HFFc6 (cell line): ENCODE measurements at places on chromosomes 13 and 19. TPM values are rescaled to one million over a fixed set of nuclear protein-coding genes. Genes with fewer than 3 reads are reported as not detected.

ZNF419 gene
- 6.8 to 10.1 TPM (median 8.5 TPM) in 3 replicates for total RNA-seq

NCAN gene
- total RNA-seq, result not detected in 3 replicates

F10 gene
- total RNA-seq, result 11.2 to 21.9 TPM (median 15.8 TPM) in 3 replicates

TICAM1 gene
- 17.6 to 21.3 TPM (median 18.6 TPM) in 3 replicates for total RNA-seq

ZNF222 gene
- total RNA-seq, result 3.1 and 3.5 TPM in 2 replicates

PCDH17 gene
- total RNA-seq, result 0.05 TPM in 1 of 2 replicates, not detected in the other

CRB3 gene
- not detected in 3 replicates for total RNA-seq

ZNF154 gene
- 0.22 TPM in 1 of 3 replicates, not detected in the others for total RNA-seq

SSC5D gene
- 47.8 to 54.7 TPM (median 48.3 TPM) in 3 replicates for total RNA-seq

DNA sequence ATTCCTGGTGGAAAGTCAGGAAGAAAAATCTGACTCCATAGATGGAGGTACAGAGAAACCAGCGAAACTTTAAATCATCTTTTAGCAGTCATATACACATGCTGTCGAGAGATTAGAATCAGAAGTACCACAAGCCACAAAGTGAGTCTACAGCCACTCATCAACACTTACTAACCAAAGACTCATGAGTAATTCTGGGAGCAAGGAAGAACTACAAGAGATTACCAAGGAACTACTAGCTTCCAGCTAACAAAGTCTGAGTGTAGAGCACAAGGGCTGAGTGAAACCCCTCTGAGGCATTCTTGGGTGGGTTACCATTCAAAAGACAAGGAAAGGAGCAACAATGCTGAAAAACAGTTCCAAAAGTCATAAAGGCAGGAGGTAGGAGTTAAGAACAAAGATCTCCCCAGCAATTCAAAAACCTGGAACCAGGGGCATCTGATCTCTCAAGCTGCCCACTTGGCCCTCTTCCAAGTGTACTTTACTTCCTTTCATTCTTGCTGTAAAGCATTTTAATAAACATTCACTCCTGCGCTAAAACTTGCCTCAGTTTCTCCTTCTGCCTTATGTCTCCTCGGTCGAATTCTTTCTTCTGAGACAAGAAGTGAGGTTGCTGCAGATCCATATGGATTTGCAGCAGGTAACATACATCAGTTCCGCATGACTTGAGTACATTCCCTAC lies 13.0 kb downstream of the RBM26 start:
- DNase-seq, result peak; percentile 72

- no peak for DNase-seq
These were observed 136.7 kb downstream of the SOX1 start for GRCh38 chr13:112203614-112204013.

GRCh38 chr19:18662972-18663732 lies 20.3 kb upstream of the CRTC1 start:
- DNase-seq, result no peak

- no peak for DNase-seq
These were observed 24.6 kb upstream of the SEMA6B start for GRCh38 chr19:4583961-4584669.

DNA sequence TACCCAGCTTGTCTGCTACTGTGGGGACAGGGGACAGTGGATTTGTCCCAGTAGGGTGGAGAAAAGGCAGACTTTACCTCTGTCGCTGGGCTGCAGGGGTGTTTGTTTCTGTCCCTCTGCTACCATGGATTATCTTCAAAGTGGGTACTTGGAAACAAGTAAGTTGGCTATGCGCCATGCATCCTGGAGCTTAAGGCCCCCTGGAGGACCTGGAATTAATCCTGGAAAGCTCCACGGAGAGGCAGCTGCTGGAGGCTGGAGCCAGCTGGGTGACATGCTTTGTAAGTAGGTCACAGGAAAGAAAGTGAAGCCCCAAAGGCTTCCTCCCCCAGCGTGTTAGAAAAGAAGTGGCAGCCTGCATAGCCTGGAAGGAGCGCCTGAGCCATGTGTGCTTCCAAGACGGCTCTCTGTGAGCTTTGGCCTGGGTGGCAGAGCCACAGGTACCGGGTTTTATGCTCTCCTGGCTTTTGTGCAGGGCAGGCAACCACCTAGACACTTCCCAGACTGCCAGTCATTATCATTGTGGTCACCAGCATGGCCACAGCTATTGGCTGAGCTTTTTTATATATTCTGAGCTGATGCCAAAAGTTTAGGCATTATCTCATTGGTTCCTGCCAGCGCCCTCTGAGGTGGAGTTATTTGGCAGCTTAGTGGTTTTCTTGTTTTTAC lies 9.5 kb downstream of the B3GLCT start:
- no peak for DNase-seq

- no peak for DNase-seq
These were observed 53.2 kb upstream of the GAS6 start for GRCh38 chr13:113917096-113917495.

- DNase-seq, result no peak
These were observed 28.4 kb downstream of the SAE1 start for GRCh38 chr19:47158879-47159503.

- no peak for DNase-seq
These were observed 19.5 kb downstream of the CHERP start for GRCh38 chr19:16522559-16523377.

DNA sequence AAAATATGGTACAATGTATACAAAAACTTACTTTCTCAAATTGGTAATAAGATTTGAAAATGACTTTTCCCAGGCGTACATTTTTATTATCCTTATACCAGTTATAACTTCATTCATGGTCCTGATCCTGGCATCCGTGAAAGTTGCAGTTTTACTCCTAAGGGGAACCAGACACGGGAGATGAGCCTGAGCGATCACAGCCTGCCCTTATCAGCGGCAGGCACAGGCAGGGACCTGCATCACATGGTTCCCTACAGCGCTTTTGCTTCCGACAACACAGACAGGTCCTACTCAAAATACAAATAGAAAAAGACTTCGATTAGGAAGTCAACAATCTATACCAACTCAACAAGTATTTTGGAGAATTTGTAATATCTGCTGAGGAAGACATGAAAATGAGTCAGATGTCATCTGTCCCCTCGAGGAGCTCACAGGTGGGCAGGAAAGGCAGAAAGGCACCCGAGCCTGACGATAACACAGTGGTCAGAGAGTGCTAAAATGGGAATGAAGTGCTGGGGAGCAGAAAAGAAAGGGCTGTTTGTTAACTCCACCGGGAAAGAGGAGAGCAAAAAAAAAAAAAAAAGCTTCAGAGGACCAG lies 93.4 kb downstream of the ABCC4 start:
- no peak for DNase-seq

GRCh38 chr13:75271846-75272245 lies 210.1 kb downstream of the TBC1D4 start:
- DNase-seq, result no peak

- no peak for DNase-seq
These were observed 111.1 kb downstream of the COL4A1 start for GRCh38 chr13:110195547-110196485.

DNA sequence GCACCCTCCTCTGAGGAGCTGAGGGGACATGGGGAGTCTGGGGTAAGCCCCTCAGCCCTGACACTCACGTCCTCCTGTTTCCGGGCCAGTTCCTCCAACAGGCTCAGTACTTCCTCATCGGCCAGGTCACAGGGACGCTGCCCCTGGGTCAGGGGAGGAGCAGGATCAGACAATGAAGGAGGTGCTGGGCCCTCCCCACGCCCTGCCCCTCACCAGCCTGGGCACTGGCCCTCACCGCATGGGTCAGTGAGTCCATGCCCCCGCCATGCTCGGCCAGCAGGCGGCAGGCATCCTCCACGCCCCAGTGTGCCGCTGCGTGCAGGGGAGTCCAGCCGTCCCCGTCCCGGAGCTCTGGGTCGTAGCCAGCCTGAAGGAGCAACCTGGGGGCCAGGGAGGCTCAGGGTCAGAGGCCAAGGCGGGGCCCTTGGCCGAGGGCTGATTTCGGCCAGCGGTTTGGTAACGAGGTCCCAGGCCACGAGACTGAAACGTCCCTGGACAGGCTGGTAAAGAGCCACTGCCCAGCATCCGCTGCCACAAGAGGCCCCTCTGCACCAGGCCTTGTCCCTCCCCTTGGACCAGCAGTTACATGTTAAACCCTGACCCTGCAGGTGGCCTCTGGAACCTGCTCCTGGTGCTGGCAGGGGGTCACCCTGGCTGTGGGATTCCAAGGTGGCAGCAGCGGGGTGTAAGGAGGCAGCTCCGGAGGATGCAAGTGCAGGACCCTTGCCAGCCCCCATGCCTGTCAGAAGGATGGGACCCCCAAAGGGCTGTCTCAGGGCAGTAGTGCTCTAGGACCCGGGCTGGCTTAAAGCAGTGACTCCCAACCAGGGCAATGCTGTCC lies 18.5 kb downstream of the PPP1R12C start:
- DNase-seq, result no peak

DNA sequence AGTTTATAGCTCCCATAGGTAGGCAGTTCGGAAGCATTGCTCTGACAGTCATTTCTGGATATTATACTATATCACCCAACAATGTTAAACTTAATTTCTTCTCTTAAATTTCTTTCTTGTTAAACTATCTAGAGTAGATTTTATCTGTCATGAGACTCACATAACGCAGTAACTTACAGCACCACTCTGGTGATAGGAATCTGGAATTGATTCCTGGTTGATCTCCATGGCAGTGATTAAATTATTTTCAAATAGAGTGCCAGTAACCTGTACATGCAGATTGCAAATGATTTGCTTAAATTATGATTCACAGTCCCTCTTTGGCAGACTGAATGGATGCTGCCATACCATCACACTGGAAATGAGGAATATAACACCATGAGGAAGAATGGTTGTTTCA lies 722.1 kb downstream of the DACH1 start:
- no peak for DNase-seq

DNA sequence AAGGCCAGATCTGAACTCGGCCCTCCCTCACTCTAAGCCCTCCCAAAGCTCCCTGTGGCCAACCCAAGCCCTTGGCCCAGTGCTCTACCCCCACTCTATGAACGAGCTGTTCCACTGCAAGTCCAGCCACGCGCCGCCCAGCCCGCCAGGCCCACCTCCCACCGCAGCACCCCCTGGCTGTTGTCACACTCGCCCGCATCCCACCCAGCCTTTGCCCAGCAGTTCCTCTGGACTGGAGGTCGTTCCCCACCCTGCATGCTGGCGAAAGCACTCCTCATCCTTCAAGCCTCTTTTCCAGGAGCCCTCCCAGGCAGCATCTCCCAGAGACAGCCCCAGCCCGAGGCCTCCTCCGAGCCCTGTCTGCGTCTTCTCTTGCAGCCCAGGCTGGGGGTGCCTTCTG lies 33.1 kb upstream of the ONECUT3 start:
- DNase-seq, result no peak

GRCh38 chr19:1105008-1105872 lies 1.4 kb downstream of the GPX4 start:
- no peak for DNase-seq
